ENCODE measurements at places on chromosomes 3 and 15.

- no peak for DNase-seq
Measured at GRCh38 chr3:187850258-187850921, 105.1 kb upstream of the BCL6 start.

DNA sequence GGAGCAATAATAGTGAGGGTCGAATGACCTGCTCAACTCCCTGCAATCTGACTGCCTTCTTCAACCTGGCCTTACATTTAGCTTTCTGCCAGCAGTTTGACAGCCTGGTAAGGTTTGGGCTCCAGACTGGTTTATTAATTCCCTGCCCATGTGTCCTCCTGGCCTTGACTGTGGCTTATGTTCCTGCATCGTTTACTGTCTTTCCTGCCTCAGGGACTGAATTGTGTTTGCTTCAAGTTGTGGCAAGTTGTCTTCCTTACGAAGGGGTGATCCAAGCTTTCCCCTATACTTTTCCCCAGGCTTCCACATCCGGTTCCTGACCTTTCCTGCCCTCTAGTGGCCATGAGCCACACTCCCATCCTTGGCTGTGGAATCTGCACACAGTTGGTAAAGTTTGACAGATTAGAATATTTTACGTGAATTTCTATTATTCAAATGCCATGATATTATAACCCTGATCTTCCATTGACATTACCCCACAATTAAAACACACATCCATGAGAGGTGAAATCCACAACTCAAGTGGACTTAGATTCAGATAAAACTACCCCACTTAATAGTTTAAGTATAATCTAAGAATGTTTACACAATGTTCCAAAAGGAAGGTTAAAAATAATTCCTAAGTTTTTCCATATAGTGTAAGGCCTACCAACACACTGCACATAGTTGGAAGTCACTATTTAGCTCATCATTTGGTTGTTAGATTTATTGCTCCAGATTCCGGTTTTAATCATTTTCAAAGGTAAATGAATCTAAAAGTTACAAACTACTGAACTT, 95.7 kb downstream of the NEDD4 start:
- DNase-seq: no peak

DNA sequence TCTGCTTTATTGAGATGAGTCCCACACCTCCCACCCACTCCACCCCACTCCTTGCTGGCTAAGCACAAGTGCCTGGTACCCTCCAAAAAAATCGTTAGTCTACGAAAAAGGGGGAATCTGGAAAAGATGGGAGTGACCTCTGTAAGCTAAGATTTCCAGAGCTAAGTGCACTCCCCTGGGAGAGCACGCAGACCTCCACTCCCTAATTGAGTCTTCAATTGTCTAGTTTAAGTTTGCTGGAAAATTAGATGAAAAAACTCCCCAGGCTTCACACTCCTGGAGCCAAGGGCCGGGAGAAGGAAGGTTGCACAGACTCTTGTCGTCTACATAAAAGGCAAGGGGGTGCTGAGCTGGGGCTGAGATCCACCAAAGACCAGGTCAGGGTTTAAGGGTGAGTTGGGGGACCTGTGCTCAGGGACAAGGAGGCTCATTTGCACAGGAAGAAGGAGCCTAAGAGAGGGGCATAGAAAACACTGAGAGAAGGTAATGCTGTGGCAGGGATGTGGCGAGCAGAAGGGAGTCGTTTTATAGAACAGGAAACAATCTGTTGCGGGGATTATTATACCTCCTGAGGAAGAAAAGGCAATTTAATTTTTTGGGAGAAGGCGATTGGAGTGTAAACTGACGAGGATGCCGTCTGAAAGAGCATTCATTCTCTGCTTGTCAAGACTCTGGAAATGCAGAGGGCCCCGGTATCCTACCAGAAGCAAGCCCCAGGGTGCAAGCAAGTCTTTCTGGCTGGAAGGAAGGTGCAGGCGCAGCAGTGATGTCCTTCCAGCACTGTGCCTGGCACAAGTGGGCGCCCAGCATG, 126.5 kb upstream of the DLG1 start:
- no peak for DNase-seq

- DNase-seq: no peak
Measured at GRCh38 chr3:2343031-2343682, 244.5 kb downstream of the CNTN4 start.

DNA sequence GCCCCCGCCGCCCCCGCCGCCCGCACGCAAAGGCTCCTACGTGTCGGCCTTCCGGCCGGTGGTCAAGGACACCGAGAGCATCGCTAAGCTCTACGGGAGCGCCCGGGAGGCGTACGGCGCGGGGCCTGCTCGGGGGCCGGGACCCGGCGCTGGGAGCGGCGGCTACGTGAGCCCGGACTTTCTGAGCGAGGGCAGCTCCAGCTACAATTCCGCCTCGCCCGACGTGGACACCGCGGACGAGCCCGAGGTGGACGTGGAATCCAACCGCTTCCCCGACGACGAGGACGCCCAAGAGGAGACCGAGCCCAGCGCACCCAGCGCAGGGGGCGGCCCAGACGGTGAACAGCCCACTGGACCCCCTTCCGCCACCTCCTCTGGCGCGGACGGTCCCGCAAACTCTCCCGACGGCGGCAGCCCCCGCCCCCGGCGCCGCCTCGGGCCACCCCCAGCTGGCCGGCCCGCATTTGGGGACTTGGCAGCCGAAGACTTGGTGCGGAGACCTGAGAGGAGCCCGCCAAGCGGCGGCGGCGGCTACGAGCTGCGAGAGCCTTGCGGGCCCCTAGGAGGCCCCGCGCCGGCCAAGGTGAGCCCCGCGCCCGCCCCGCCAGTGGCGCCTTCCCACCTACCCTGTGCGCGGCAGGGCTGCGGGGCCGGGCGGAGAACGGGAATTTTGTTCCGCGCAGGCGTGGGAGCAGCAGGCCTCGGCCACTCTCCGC, 2.4 kb downstream of the SKOR1 start:
- no peak for DNase-seq

GRCh38 chr3:194134231-194134756, 1.7 kb upstream of the HES1 start:
- DNase-seq: peak; percentile 46

DNA sequence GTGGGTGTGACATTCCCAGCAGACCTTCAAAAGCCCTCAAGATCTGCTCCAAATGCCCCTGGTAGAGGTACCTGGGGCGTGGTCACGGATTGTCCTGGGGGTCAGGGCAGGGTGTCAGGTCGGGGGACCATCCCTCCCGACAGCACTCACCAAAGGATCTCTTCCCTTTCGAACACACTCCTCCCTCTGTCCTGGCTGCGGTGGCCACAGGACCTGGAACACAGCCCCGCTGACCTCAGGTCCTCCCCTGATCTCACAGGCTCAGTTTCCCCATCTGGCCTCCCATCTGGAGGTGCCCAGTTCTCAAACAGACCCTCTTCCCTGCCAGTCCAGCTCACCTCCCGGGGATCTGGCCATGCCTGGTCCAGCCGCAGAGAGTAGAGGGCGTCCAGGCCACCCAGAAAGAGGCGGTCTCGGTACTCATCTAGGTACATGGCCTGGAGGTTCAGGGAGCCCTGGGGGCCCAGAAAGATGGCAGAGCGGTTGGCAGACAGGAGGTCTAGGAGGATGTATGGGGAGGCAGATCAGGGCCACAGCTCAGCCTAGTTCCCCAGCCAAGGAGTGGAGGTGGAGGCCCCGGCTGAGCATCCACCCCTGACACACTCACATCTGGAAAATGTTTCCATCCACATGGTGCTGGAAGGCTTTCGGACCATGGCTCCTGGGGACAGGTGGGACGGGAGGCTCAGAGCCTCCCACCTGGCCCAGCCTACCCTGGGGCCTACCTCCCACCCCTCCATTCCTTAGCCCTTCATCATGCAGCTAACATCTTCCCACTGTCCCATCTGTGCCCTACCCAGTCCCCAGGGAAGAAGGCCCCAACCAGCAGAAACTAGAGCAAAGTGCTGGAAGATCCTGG, 2.3 kb downstream of the SEMA3G start:
- no peak for DNase-seq

- no peak for DNase-seq
Measured at GRCh38 chr15:87874896-87875711, 381.4 kb downstream of the NTRK3 start.

GRCh38 chr3:78580681-78581080, 1187.1 kb downstream of the ROBO1 start:
- no peak for DNase-seq

GRCh38 chr3:3305084-3305483, 125.6 kb upstream of the CRBN start:
- DNase-seq: no peak

DNA sequence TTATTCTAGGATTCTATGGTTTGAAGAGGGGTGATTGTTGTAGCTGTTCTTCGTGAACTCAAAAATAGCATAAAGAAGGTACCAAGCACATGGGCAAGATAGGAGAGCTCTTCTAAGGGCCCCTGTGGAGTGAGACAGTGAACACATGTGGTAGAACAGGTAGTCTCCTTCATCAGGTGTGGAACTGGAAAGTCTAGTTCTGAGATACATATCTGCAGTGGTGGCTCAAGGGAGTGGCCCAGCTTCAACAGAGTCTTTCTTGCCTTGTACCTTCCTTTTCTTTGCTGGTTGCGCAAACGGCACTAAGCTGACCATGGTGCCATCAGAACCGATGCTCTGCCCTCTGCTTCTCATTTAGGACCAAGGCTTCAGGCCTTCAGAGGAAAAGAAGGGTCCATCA, 65.2 kb downstream of the CERS3 start:
- DNase-seq: no peak

DNA sequence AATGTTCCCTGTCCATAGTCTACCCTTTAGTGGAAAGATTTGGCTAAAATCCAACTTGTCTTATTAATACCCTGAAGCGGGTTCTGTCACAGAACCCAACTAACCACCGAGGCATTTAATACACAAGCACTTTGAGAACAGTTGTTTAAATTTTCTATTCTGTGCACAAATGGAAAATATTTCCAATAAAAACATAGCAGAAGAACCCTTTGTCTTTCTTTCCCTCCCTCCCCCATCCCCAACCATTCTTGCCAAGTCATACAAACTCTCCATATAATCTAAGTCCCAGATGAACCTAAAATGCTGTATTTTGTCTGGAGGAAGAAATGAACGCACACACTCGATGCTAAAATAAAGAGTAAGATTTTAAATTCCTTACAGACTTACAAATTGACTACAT, 126.9 kb upstream of the STRIT1 start:
- no peak for DNase-seq

DNA sequence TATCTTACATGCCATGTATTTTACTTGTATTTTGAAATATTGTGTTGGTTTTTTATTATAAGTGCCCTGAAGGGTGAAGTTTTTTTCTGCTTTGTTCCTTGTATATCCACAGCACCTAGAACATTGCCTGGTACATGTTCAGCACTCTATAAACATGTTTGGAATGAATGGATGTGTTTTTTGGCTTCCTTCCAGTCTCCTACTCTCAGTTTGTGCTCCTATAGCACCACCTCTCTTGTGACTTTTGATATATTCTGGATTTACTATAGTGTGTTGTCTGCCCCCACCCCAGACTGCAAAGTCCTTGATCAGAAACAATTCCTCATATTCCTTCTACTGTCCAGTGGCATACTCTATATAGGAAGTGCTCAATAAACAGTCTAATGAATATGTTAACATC, 60.6 kb downstream of the PLCL2 start:
- DNase-seq: no peak

DNA sequence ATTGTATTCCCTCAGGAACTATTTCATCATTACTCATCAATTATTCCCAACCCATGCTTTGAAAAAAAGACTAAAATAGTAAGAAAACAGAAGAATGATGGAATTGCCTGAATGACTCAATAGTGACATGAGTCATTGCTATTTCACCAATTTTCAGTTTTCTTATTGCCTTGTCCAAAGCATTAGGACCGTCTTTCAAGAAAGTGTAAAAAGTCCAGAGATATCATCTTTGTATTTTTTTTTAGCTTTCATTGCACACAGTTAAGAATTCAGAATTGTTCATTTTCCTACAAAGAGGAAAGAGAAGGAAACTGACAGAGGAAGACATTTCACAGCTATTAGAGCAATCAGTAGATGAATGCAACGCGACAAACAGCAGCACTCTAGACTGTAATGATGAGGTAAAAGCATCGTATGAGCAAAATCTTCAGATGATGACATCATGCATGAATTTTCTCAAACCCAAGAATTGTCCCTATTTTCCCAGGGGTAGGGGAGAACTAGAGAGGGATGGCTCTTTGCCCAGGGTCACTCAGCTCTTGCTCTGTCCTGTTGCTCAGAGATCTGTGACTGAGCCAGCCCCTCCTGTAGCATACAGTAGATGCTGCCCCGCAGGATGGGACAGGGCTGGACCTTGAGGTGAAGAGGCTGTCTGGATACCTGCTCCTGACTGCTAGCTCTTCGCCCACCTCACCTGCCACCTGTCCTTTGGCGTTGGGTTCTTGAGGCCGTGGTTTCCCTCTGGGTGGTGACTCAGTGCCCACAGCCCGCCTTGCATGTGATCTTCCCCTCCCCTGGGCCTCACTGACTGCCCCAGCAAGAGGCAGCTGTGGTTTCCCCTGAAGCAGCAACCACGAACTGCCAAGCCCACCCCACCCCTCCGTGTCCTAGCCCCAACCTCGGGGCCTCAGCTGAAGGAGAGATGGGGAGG, 84.8 kb downstream of the PPCDC start:
- DNase-seq: no peak

DNA sequence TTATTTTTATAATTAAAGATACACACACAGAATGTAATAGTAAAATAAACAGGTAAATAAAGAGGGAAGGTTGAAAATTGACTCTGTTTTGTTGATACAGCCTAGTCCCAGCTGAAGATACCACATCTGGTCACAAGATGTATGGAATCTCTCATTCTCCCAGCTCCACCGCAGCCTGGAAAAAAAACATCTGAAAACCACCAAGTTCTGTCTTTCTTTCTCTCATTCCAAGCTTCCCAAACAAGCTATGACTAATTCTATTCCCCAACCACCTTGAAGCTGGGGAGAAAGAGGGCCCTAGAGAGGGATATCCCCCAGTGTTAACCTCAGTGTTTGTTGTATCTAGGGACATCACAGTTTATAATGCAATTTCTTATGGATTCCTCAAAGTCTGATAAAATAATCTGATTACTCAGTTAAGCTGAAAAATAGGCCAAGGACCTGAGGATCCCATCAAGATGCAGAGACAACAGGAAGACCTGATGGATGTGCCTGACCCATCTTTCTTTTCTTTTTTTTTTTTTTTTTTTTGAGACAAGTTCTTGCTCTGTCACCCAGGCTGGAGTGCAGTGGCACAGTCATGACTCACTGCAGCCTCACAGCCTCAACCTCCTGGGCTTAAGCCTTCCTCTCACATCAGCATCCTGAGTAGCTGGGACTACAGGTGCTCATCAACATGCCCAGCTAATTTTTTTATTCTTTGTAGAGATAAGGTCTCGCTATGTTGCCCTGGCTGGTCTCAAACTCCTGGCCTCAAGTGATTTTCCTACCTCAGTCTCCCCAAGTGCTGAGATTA, 38.1 kb downstream of the SRGAP3 start:
- no peak for DNase-seq

DNA sequence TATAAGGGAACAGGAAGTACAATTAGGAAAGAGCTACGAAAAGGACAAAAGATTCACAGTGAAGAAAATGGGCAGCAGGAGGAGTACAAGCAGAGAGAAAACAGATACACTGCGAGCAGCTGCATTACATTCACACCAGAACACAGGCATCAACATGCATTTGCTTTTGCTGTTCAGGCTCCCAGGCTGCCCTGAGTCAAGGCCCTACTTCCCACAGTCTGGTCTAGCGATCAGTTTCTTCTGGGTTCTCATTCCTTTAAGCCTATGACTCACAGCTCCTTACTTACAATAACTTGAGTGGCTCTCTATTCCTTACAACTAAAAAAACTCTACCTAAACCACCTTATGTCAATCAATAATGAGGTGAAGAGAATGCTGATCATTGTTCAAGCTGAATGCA, 24.5 kb upstream of the ZNF445 start:
- no peak for DNase-seq

GRCh38 chr3:82001276-82001923, 240.0 kb upstream of the GBE1 start:
- DNase-seq: no peak

GRCh38 chr15:57158589-57158988, 217.7 kb upstream of the CGNL1 start:
- DNase-seq: no peak

Data from stimulated activated CD4-positive, alpha-beta T cell treated with anti-CD3 and anti-CD28 coated beads, Interleukin-2, amount 100 ng/mL, for 4 hours (primary cell).